ENCODE measurements at places on chromosomes 2 and 18.

- DNase-seq, result no peak
Observed at GRCh38 chr2:205273148-205273547, 409.2 kb upstream of the NRP2 start.

DNA sequence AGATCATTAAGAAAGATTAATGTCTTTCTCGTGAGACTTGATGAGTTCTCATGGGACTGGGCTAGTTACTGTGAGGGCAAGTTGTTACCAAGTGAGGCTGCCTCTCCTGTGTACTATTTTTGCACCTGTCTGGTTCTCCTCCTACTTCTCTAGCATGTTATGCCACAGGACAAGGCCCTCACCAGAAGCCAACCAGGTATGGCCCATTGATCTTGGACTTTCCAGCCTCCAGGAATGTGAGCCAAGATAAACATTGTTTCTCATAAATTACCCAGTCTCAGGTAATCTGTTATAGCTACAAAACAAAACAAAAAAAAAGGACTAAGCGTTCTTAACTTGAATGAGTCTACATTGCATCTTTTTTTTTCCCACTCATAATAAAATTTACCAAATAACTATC is 184.1 kb downstream of the CDH7 start:
- DNase-seq, result no peak

DNA sequence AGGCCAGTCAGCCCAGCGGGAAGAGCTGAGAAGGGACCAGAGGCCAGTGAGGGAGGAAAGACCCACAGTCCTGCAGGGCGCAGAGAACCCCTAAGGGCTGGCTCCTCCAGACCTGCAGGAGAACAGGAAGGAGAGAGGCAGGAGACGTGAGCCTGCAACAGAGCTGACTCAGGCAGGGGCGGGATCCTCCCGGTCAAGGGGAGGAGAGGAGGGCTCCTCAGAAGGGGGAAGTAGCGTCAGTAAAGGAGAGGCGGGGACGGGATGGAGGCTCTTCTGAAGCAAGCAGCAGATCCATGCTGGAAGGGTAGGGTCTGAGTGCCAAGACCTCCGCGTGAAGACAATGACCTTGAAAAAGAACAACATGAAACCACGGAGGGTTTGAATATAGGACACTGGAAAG is 50.8 kb downstream of the TRABD2A start:
- DNase-seq, result no peak

DNA sequence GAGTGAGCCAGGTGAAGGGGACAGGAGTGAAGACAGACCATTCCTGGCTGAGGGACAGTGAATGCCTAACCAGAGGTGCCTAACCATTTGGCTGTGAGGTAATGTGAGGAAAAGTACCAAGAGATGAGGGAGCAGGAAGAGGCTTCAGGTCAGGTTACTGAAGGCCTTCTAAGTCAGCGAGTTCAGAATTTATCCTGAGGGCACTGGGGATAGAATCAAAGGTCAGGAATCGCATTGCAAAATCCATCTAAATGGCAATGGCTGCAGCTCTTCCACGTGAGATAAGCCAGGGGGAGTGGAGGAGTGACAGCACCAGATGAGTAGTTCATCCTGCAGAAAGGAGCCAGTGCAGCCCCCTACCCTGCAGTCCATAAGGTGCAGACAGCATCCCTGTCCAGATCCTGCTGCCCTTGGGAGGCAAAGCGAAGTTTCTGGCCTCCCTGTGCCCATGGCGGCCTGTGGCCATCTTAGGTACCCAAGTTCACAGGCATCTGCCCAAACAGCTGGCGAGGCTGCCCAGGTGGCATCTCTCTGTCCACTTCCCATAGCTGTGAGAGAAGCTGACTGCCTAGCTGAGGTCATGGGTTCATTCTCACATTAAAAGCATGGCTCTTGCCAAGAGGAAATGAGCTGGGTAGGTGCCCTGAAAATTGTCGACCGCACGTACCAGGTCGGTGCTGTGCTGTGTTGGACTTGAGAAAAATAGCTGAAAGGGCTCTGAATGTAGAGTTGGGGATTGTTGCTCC is 49.5 kb downstream of the CYP27C1 start:
- DNase-seq, result no peak

DNA sequence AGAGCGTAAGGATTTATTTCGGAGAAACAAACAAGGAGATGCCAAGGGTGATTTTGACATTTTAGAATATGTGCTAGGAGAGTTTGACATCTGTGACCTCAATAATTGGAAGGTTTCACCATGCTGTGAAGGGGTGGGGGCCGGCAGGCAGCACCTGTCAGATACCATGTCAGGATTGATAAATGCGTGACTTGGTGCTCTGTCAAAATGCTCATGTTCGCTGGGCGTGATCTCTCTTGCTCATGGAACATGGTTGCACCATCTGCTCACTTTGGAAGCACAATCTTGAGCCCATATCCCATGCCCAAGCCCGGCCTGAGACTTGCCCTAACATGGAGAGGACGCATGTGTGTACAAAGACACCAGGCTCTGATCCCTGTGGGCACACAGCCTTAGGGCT is 347.6 kb downstream of the RNF144A start:
- no peak for DNase-seq

DNA sequence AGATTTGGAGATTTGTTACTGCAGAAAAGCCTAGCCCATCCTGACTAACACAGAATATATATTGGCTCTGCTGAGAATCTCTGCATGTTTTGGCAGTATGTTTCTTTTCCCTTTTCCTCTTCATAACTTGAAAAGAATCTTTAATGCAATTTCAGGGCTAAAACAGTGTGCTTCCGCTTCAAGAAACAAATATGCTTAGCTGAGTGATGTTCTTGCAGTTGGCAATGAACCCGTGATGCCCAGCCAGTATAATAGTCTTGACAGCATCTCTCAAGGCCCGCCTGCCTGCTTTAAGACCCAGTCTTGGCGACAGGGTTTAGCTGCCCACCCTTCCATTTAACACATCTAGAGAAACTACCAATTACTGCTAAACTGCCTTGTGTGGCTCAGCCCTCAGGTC is 184.5 kb downstream of the INO80D start:
- no peak for DNase-seq

- no peak for DNase-seq
Observed at GRCh38 chr2:157625296-157625695, 3.4 kb downstream of the ACVR1C start.

- DNase-seq, result no peak
Observed at GRCh38 chr2:187502467-187502866, 51.8 kb downstream of the TFPI start.

GRCh38 chr2:144524118-144525009 is 4.4 kb upstream of the ZEB2 start:
- DNase-seq, result no peak

DNA sequence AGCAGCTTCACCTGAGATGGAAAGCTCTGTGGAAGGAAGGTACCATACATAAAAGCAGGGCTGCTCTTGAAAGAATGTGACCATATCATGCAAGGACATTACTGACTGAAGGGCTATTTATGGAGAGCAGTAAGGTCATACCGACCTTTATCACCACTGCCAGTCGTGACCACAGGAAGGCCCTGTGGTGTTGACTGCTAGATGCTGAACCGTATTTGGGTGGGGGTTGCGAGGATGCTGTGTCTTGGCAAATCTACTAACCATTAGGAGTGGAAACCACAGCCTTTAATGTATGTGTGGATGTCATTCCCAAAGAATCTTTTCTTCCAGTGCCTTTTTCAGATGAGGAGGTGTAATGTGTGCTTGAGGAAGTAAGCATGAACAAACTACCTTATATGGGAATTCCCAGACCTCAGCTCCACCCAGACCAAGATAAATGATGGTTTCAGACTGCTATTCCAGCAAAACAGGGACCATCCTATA is 60.8 kb downstream of the LIMS1 start:
- no peak for DNase-seq

DNA sequence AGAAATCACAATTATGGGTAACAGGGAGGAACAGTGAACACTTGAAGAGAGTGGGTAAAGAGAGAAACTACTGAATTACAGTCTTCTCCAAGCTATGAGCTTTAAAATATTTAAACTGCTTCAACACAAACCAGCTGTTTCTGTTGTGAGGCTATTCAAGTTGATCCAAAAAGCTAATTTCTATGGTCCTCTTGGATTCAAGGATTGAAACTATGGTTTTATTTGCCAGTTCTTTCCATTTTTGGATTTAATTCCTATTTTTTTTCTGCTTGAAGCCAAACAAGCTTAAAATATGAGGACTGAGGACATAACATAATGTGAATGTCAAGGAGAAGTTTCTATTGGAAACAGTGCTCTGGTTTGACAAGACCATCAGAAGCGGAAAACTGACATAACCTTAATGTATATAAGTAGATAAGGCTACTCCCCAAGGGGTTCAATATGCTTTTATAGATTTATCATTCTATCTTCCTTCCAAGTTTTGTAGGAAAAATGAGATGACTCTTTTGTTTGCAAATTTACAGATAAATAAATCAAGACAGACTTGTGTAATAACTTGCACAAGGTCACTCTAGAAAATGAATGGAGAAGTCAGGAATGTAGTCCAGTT is 60.7 kb upstream of the AQP4 start:
- no peak for DNase-seq

DNA sequence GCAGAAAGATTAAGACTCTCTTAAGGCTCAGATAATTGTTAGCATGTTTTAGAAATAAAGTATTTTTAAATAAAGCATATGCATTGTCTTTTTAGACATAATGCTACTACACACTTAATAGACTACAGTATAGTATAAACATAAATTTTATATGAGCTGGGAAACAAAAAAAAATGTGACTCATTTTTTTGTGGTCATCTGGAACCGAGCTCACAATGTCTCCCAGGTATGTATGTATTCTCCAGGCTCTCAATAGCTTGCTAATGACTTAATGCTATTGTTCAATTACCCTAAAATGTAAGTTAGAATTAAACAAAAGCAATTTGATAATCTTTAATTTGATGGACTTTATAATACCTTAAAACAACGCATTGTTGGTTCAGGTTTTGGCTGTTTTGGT is 167.2 kb downstream of the NUP35 start:
- DNase-seq, result no peak

DNA sequence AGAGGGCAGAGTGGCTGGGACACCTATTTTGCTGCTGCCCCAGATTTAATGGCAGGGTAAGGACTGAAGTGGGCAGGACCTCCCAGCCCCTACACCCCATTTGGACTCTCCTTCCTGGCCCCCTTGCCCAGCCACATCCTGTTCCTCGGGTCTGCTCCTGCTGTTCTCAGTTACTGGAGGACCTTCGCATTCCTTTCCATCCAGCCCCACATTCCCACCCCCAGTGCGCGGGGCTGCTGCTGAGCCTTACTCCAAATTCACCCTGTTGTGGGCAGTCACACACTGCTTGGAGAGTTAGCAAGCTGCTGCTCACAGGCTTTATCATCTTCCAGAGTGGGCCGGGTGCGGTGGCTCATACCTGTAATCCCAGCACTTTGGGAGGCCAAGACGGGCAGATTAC is 75.2 kb upstream of the SLC14A2 start:
- DNase-seq, result no peak

DNA sequence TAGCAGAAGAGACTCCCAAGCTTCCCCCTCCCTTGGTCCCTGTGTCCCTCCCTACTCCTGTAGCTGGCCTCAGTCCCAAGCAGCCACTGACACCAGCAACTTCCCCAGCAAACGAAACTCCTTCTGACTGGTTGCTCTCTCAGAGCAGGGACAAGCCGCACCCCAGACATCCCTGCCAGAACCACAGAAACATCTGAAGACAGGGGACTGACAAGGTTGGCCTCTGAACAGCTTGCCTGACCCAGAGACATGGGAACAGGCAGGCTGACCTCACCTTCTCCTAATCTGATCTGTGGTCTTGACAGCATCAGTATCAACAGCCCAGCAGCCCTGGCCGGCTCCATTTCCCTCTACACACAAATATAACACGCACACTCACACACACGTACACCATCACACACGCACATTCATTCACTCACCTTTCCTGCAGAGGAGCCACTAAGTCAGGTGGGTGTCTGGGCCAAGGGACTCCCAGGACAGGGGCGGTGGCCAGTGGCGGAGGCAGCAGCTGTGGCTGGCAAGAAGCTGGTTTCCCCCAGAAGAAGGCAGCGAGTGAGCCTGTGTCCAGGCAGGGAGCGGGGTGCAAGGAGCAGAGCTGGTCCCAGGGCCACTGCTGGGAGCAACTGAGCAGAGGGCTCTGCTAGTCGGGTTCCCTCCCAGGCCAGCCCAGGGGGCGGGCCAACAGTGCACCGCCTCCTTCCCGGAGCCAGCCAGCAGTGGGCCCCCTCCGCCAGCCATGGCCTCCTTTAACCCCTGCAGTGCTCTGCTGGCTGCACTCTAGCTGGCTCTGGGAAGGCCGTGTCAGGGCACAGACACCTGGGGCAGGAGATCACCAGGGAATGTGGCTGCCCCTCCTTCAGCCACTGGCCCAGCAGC is 59.1 kb downstream of the TNS1 start:
- no peak for DNase-seq

DNA sequence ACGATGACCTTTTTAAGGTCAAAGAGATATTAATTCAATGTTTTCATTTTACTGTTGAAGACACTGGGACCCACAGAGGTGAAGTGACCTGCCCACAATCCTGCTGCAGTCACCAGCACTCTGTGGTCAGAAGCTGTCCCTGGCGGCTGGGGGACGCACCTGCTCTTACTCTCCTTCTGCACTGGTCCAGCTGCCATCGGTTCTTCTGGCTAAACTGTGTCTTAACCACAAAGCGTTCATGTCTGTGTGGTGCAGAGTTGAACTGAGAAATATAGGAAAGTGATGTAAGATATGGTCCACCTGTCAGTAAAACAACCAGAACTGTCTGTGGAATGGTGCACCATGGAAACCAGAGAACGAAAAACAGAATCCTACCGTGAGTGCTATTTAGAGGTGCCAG is 44.9 kb upstream of the SMIM21 start:
- DNase-seq, result no peak

- no peak for DNase-seq
Observed at GRCh38 chr2:214542295-214542694, 131.4 kb downstream of the VWC2L start.

DNA sequence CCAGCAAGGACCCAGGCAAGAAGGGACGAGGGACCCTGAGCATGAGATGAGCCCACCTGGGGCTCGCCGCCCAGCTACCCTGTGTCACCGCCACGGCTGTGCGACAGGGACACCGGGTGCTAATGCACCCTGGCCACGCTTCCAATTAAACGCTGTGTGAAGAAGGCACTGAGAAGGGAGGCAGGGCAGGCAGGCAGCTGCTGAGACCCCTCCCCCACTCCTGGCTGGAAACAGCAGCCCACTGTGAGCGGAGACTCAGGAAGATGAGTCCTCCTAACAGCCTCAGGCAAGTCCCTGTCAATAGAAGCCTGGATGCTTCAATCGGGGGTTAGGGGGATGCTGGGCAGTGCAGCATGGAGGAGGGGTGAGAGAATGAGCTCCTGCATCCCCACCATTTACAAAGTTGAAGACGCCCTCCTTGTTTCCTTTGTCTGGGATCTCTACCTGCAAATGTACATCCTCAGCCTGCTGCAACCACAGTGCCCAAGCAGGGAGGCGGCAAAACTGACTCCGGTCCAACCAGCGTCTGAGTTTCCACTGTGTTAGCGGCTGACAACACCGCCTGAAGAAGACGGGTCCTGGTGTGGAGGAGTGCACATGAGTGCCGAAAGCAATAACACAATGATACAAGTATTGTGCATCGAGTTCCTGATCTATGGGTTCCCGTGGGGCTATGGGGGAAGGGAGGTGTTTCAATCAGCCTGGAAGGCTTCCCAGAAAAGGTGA is 12.8 kb downstream of the TMEM163 start:
- no peak for DNase-seq

Measured in cortex of kidney (tissue), 1 donor.